ENCODE measurements at places on chromosomes 7 and 10.

GRCh38 chr10:27223964-27224363, 16.6 kb downstream of the ACBD5 start:
- no peak for DNase-seq

DNA sequence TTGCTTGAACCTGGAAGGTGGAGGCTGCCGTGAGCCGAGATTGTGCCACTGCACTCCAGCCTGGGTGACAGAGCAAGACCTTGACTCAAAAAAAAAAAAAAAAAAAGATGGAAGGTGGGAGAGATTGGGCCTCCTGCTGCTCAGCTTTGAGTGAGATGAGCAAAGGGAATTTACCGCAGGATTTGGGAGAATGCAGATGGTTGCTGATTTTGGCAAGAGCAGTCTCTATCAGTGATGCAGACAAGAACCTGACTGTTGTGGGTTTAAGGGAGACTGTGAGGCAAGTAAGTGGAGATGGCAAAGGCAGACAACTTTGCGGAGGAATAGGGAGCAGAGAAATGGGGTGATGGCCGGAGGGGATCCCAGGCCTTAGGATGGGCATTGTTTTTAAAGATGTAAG, 1140.8 kb upstream of the AUTS2 start:
- no peak for DNase-seq

DNA sequence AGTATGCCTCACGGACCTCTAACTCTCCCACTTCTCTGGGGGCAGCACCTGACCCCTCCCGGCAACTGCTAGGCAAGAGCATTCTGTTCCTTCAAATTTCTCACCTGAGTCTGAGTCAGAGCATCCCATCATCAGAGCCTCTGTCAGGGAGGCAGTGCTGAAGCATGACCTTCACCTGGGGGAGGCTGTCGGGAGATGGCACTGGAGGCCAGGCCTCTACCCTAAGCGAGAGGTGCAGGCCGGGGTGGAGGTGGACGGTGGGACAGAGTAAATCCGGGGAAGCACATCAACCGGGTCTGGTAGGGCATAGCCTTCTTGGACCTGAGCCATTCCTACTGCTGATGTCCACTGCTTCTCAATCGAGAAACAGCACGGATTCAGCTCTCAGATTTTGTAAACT, 90.4 kb downstream of the SPAG6 start:
- no peak for DNase-seq

DNA sequence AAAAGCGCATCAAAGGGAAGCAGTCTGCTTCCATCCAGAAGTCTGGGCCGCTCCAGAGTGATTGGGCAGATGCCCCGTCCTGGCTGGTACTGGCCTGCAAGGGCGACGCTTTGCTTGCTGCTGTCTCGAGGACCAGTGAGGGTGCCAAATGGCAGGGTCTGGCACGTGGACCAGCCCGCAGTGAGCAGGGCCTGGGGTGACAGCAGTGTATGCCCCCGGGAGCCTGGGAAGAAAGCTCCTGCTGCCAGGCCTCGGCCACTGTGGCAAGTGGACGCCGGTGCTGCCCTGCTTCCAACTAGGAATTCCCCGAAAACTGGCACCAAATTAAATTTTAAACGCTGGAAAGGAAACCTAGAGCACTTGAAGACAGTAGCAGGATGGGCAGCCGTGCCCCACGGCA, 357.0 kb upstream of the MKI67 start:
- no peak for DNase-seq

- DNase-seq, result no peak
Observed at GRCh38 chr7:151243045-151243349, 5.5 kb downstream of the SMARCD3 start.

DNA sequence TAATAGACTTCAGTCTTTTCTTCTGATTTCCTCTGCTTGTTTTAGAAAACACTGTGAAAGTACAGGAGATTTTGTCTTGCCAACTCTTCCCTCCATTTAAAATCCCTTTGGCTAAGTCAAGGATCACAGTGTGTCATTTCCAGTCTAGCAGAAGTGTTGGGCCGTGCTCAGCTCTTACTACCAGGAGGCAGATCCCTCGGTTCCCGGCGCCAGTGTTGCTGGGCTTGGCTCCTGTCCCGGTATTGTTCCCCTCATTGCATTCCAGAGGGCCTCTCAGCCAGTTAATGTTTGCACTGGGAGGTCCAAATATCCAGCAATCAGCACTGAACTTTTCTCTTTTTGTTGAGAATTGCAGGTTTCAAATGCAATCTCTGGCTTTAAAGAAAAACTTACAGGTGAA, 612.1 kb upstream of the MGMT start:
- DNase-seq, result no peak

GRCh38 chr7:127391591-127392181, 822 bp downstream of the ZNF800 start:
- DNase-seq, result peak; percentile 31

- DNase-seq, result no peak
Observed at GRCh38 chr7:84245835-84246234, 51.2 kb upstream of the SEMA3A start.

DNA sequence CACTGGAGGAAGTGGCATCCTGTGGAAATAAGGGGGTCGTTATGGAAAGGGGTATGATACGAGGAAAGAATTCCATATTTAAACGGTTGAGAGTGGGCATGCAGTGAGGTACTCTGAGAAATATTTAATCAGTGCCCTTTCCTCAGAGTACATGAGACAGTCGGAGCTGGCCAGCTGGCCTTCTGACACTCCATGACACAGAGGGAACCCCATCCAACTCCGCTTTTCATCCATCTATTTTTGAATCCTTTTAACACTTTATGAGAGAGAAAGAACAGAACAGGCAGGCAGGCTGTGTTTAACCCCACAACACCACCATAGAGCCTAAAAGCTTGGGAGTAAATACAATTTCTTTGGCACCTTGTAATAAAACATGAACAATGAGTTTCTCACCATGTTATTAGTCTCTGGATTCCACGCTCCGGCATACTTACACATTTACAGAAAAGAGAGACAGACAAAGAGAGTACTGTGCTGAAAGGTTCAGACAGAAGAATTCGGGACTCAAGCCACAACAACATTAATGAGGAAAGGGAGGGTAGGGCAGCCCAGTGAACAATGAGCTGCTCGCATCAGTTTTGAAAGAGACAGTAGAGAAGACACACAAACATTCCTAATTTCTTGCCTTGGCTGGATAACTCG, 124.2 kb upstream of the PDLIM1 start:
- DNase-seq, result no peak

GRCh38 chr7:132381742-132382472, 194.4 kb downstream of the PLXNA4 start:
- no peak for DNase-seq

DNA sequence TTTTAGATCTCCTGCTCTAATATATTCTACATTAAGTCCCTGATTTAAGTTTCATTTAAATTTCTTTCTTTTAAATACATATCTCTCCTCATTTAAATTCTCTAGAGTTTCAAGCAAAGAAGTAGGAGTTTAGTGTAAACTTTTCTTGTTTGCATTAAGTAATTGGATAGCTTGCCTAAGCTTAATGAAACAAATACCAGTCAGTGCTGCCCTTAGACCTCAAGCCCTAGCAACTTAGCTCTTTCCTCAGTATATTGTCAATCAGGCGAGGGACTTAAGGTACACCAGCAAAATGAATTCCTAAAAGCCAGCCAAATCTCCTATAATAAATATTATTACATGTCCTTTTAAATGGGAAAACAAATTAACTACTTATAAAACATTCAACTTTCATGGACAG, 101.5 kb downstream of the CHCHD3 start:
- no peak for DNase-seq

GRCh38 chr7:16918288-16918895, 36.6 kb upstream of the AGR3 start:
- DNase-seq, result no peak

- no peak for DNase-seq
Observed at GRCh38 chr10:62278441-62278910, 9.8 kb upstream of the RTKN2 start.

DNA sequence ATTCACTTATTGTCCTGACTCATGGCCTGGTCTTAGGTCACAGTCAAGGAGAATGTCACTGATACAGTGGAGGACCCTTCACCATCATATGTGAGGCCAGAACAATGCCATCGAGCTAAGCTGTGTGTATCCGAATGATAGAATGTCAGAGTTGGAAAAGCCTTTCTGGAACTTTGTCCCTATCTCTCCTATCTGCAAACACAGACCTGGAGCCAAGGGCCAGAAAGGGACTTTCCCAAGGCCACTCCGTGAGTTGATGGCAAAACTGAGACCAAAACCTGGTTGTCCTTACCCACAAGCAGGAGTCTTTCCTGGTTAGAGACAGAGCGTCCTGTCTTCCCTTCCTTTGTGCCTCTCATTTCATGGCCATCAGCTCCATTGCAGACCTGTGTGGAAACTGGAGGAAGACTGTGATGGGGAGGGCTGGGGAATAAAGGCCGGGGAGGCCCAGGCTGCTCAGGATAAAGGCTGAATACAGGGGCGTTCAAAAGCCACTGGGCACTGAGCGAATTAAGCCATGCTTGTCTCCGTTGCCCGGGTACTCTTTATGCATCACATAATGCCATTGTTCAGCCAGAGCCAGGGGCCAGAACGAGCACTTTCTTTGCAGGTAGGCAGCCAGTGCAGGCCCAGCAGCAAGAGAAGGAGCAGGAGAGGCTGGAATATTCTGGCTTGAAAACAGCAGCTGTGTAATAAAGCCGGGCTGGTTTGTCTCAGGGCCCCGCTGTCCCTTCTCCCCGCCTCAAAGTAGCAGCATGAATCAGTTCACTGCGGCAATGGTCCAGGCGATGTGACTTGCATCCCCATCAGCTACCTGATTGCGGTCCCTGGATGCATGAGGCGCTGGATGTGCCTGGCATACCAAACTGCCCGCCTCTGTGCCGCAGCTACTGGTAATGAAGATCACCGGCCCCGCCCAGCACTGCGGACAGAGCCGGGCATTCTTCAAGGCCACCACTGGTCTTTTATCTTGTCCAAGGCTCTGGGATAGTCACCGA, 143.0 kb downstream of the RPS24 start:
- no peak for DNase-seq

- DNase-seq, result no peak
Observed at GRCh38 chr7:73435471-73436009, 2.0 kb downstream of the FZD9 start.

DNA sequence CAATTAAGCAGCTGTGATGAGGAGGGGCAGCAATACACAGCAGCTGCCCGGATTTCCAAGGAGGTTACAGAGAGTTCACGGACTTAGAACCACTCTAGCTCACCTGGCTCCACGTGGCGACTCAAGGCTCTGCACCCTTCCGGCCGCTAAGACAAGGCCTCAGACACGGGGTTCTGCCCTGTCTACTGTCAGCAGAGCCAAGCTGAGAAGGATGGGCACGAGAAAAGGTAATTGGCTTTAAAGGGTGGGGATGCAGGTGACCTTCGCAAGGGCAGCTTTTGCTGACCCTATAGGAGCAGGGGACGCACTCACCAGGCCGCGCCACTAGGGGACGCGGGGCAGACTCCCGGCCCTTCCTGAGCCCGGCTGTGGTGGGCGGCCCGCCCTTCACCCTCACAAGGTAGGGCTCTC, 152.4 kb downstream of the KIF20B start:
- DNase-seq, result no peak

- no peak for DNase-seq
Observed at GRCh38 chr7:138164804-138165203, 88.5 kb downstream of the AKR1D1 start.

DNA sequence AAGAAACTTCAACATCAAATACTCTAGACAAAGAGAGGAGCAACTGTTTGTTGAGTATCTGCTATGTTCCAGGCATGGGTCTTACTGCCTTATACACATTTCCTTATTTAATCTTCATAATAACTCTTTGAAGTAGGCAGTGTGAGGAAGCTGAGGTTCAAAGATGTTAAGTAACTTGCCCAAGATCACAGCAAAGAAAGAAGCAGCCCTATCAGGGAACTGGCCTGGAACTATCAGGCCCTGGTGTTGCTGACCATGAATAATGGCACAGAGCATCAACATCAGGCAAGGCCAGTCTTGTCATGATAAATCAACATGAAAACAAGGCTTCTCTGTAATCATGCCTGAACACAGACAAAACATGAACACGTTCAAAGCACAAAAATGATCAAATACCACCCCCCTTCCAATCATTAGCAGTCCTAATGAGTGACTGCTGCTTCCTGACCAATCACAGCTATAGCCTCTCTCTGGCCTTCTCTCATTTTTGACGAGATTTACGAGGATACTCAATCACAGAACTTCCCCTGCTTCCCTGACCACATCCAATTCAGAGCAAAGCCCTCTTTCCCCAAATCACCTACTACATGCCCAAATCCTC, 2.3 kb downstream of the GSDME start:
- DNase-seq, result no peak

- no peak for DNase-seq
Observed at GRCh38 chr10:2891073-2891769, 176.1 kb upstream of the PFKP start.

DNA sequence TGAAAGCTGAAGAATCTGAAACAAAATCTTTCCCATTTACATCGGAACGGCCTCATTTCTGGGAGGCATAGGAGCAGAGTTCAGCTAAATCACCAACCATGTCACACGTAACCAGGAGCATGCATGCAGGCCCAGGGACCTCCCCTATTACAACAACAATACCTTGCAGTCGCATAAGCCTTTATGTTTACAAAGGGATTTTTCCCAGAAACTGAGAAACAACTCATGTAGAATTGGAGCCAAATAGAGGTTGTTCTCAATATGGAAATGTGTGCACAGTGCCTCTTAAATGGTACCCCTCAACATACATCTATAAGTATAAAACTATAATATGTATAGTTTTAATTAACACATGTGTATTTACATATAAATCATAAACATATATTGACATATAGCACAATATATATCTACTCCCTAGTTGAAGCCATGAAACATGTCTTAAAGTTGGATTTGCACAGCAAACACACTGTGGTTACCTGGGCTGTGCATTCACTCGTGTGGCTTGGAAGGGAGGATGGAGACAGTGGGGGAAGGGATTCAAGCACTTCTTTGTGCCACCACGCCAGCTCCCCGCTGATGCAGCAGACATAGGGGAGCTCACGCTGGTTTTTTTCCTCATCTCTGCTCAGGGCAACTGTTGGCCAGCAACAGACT, 35.0 kb upstream of the DGKI start:
- no peak for DNase-seq

GRCh38 chr7:44884621-44885393, 523 bp downstream of the PURB start:
- peak; percentile 18 for DNase-seq

DNA sequence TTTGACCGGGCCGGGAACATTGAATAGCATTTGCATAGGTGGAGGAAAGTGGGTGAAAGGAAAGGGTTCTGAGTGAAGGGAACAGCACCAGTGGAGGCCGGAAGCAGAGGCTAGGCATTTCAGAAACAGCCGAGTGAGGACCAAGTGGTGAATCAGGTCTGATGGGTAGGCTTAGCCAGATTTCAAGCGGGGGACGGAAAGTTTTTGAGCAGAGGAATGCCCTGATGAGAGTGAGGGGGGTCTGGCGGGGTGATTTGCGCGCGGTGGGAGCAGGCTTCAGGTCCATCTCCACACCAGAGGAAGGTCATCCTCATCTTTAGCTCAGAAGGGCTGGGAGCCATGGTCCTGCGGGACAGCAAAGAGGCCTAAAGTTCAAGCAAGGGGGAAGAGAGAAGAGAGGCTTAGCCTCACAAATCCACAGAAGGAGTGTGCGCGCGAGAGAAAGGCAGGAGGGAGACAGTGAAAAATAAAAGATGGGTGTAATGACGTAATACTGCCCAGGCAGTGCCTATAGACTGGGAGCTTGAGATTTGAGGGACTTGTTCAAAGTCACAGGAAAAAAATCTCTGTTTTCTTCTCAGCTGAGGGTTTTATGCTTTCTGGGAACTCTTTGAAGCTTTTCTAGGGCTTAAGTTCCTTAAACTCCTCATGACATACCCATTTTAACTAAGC, 1.0 kb upstream of the DENND2A start:
- no peak for DNase-seq
